ENCODE measurements at places on chromosomes 1 and 21. TPM values are rescaled to one million over a fixed set of nuclear protein-coding genes. Genes with fewer than 3 reads are reported as not detected.

OR2T11 gene
- not detected for total RNA-seq

GRCh38 chr1:47207803-47208373 lies 18.1 kb upstream of the PDZK1IP1 start:
- no peak for DNase-seq

- DNase-seq = peak; percentile 94
Observed at GRCh38 chr1:65174585-65174984, 26.6 kb downstream of the AK4 start.

DNA sequence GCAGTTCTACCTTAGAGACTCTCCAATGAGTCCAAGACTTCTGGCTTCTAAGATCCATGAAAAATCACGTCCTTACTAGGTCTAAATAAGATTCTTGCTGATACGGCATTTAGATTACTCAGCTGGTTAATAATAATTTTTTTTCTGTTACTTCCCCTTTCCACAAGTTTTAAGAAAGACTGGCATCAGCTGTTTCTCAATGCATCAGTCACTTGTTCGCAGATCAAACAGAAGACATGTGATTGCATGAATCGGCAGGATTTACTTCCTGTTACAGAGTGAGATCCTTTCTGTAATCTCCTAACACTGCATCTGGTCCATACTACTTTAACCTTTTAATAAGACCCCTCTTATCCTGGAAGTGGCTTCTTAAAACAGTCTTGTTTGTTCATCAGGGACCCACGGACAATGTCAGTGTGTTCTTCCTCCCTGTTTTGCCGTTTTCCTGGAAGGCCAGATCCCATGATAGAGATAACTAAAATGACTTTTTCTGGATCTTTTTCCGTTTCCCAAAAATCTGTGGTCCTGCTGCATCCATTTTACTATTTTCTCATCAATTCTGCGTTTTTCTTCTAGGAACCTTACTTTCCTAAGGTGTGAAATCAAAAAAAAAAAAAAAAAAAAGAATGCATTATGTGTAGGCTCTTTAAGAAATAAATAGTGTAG lies 6.1 kb downstream of the NPL start:
- no peak for DNase-seq
